ENCODE measurements at places on chromosomes 6 and 20.

- no peak for DNase-seq
Observed at GRCh38 chr6:104625536-104625935, 234.2 kb downstream of the HACE1 start.

DNA sequence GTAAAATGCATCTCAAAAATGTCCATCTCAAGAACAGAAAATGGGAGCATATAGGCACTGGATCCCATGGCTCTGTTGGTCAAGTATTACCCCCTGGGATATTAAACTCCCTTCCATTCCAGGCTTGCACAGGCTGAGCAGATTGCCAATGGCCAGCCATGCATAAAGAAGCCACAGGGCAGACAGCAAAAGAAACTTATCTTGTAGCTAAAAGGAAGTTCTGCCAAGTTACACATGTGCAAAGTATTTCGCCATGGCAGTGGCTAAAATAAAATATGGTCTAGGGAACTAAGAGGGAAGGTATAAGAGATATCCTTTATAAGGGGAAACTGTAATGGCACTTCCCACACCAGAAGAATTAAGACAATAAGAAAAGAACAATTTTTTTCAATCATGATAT lies 415.6 kb upstream of the BTBD3 start:
- DNase-seq = no peak

- DNase-seq = no peak
Observed at GRCh38 chr6:16651871-16652270, 109.4 kb downstream of the ATXN1 start.

DNA sequence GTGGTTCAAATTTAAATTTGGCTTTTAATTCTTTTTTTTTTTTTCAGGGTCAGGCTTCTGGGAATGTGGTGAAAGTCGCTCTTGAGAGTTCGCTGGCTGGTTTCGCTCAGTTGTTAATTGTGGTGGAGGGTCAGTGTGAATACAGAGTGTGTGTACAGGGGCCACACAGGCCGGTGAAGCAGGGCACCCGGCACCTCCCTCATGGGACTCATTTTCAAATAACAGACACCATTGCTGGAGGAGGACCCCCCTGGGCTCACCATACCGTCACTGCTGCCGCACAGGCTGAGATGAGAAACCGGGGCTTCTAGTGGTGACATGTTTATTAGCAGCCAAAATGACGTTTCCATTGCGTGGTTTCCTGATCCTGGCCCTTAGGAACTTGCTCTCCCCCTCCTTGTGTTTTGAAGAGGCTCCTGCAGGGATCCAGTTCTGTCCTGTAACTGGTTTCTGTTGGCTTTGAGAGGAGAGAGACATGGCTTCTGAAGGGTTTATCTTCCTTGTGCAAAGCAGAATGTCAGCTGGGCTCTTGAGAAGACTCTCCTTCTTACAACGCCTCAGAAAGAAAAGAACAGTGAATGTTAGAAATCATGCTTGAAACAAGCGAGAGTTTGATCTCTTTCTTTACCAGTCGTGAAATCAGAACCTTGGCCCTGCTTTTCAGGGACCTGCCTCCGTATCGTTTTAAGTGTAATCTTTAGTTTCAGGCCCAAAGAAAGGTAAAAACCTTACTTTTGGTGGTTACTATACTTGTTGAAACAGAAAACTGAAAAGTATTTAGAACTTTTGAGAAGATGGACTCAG lies 37.8 kb downstream of the DUSP22 start:
- DNase-seq = peak; percentile 16

- no peak for DNase-seq
Observed at GRCh38 chr20:18754030-18754652, 59.4 kb upstream of the SCP2D1 start.

Measured in left ventricle myocardium inferior (tissue), 1 donor.